Activated CD4-positive, CD25-positive, alpha-beta regulatory T cell (primary cell): ENCODE measurements at places on chromosomes 5 and 9.

DNA sequence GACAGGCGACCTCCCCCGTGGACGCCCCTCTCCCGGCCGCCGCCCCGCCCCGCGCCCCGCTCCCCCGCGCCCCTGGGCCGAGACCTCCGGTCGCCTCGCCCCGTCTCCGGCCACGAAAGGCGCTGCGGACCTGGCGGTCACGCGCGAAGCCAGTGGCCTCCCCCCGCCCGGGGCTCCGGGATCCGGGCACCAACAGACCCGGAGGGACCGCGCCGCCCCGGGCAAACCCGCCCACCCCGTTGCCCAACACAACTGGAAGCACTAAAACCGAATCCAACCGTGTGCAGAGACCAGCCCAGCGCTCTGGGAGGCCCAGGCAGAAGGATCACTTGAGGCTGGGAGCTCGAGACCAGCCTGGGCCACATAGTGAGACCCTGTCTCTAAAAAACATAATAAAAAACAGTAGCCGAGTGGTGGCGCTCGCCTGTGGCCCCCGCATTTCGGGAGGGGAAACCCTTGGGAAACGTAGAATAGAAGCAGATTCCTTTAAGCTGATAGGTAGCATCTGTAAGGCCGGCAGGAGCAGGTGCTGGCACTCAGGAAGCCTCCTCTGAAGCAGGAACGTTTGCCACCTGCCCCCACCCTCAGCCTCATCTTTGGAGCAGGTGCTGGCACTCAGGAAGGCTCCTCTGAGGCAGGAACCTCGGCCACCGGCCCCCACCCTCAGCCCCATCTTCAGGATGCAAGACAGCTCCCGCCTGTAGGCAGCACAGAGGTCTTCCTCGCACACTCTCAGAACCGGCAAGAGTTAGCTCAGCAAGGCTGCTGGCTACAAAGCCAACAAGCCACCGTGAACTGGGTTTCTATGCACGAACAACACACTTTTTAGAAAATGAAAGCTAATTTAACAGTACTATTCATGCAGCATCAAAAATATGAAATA, 4.6 kb upstream of the SLC9A3 start:
- DNase-seq = no peak

DNA sequence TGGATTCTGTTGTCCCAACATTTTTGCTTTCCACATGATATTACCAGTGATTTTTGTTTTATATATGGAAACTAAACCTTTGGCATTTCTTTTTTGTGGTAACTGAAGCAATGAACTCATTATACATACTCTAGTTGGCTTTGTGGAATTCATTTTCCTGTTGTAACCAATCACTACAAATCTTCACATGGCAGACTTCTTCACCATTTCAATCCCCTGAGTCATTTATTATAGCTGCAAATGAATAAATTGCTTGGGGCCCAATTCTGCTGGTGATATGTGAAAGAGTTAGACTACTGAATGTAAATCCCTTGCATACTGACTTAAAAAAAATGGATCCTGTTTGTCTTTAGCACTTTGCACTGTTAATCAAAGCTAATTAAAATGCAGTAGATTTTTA, 1709.6 kb upstream of the WWC1 start:
- no peak for DNase-seq

DNA sequence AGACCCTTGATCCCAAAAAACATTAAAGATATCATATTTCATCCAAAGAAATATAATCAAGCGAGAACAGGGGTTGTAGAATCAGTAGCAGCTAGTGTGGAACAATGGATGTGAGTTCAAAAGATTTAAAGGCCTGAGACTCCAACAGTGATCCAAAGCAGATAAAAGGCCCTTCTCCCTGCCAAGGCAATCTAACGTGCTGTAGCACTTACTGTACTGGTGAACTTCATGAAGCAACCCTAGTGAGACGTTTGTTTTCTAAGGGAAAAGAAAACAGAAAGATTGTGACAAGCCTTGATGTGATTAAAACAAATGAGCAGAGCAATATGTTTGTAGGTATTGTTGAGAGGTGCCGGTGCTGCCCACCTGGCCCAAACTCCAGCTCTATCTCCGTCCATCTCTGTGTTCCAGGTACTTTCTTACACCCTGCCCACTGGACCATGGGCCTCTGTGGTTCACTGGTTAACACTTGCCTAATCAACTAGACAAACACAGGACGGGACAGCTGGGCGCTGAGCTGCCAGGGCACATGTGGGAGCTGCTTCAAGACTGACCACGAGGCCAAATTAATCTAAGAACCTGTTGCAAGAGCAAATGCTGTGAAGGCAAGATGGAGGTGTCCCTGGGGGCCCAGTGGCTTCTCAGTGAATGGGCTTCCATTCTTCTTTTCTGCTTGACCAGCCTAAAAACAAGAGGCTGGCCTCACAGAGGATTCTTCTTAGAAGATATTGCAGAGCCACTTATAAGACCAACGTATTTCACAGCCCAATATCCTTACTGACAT, 265.5 kb downstream of the CWC27 start:
- DNase-seq = no peak

GRCh38 chr5:443239-444151, 519 bp downstream of the EXOC3 start:
- no peak for DNase-seq

DNA sequence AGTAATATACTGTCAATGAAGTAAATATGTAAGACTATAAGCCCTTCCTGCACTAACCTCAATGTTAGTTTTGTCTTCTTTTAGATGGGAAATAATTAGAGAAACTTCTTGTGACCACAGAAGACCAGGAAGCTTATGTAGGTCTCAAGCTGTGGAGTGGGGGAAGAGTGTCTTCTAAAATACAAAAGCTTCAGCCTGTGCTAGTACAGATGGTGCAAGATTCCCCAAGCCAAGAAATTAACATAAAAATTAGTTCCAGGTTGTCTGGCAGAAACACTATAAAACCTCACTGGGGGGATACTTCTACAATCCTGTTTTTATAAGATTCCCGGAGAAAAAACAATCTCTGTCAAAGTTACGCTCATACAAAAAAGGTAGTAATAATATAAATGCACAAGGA, 103.6 kb downstream of the FNBP1 start:
- no peak for DNase-seq

- no peak for DNase-seq
Observed at GRCh38 chr5:76050134-76050533, 33.0 kb upstream of the SV2C start.
